CD8-positive, alpha-beta memory T cell (primary cell): ENCODE measurements at places on chromosomes 2 and 18.

DNA sequence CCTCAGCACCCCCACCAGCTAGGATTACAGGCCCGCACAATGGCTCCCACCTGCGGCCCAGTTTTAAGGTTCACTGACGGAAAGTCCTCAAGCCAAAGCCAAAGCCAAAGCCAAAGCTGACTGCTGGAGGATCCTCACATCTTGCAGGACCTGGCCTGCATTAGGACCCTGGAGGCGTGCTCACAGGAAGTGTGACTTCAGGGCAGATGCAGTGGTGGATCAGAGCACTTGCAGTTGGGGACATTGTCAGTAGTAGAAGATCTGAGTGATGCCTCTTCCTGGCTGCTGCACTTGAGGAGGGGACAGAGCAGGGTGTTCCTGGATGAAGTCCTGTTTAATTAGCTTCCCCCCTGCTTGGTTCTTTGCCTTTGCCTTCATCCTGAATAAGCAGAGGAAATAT, 69.0 kb upstream of the ALPP start:
- DNase-seq = peak; percentile 36

DNA sequence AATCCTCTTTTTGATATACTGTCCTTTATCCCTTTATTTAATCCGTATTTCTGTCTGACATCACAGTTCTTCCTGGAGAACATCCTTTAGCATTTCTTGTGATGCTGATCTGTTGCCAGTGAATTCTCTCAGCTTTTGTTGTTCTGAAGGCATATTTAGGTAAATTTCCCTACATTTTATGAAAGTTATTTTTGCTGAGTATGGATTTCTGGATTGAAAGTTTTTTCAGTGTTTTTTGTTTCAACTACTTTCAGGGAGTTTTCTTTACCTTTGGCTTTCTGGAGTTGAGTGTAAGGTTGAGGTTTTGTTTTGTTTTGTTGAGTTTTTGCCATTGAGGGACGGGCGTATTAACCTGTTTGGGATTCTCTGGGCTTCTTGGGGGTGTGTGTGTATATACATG, 22.5 kb downstream of the SNTG2 start:
- DNase-seq = no peak

- DNase-seq = no peak
Observed at GRCh38 chr2:98880266-98881152, 55.5 kb downstream of the CRACDL start.

DNA sequence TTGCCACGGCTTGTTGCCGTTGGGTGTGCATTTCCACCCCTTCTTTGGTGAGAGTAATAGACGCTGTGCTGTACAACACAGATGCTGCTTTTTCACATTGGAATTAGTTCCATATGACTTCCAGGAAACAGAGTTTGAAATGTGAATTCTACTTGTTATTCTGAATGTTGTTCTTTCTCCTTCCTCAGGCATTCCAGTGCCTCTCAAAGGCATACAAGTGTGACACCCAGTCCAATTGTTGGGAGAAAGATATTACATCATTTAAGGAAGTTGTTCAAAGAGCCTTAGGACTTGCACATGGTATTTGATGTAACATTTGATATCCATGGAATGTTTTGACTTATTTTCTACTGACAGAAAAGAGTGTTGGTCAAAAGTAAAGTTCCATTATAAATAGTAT, 134.4 kb upstream of the LTBP1 start:
- DNase-seq = no peak

- no peak for DNase-seq
Observed at GRCh38 chr2:210954386-210954907, 398.0 kb downstream of the CPS1 start.

- no peak for DNase-seq
Observed at GRCh38 chr2:216808805-216809425, 50.9 kb downstream of the TNP1 start.

GRCh38 chr2:126645211-126645618, 10.7 kb upstream of the GYPC start:
- no peak for DNase-seq

- no peak for DNase-seq
Observed at GRCh38 chr2:59798687-59799232, 754.7 kb downstream of the BCL11A start.

- no peak for DNase-seq
Observed at GRCh38 chr2:86633155-86633651, 9.5 kb upstream of the RNF103 start.

DNA sequence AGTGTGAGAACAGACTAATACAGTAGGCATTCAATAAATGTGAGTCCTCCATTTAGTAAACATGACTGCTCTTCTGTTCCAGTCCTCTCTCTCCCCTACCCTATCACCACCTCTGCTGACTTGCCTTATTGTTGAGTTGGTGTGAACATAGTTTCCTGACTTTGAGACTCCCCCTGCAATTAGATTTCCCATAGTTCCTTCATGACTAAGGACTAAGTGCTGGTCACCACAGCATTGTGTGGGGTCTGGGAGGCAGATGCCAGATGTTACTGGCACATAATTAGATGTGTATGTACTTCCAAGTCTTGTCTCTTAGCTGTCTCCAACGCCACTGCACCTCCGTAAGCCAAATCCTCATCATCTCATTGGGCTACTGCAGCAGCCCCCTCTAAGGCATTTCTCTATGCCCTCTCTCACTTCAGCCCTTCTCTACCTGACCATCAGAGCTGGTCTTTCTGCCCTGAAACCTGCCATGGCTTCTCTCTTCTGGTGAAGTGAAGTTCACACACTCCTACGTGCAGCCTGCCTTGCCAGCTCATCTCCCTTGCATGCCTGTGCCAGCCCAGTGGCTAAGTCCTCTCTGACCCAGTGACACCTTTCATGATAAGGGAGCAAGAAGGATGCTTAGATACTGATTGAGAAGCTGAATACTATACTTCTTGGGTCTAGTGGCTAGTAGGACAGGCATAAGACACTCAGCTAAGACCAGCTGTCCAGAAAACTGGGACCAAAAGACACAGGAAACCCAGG, 81.6 kb upstream of the ALPP start:
- DNase-seq = no peak

GRCh38 chr2:133952420-133952819, 301.5 kb upstream of the MGAT5 start:
- no peak for DNase-seq

GRCh38 chr2:240869109-240869955, 708 bp downstream of the AGXT start:
- DNase-seq = no peak

GRCh38 chr2:147910990-147911473, 66.2 kb downstream of the ACVR2A start:
- no peak for DNase-seq

DNA sequence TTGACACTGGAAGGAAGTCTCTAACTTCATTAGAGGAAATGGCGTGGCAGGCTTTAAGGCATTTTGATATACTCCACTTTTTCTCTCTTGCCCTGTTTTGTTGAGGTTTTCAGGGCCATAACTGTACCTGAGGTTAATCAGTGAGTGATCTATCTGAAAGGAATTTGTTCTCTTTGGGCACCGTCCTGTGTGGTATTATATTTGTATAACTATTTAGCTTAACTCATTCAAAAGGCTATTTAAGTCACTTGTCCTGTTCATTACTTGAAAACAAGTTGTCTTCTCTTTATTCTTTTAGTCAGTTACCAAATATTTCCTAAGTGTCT, 180.4 kb downstream of the NEDD4L start:
- no peak for DNase-seq

- no peak for DNase-seq
Observed at GRCh38 chr2:134504586-134505336, 214.0 kb downstream of the TMEM163 start.

- DNase-seq = no peak
Observed at GRCh38 chr2:215352602-215353001, 40.7 kb downstream of the ATIC start.

DNA sequence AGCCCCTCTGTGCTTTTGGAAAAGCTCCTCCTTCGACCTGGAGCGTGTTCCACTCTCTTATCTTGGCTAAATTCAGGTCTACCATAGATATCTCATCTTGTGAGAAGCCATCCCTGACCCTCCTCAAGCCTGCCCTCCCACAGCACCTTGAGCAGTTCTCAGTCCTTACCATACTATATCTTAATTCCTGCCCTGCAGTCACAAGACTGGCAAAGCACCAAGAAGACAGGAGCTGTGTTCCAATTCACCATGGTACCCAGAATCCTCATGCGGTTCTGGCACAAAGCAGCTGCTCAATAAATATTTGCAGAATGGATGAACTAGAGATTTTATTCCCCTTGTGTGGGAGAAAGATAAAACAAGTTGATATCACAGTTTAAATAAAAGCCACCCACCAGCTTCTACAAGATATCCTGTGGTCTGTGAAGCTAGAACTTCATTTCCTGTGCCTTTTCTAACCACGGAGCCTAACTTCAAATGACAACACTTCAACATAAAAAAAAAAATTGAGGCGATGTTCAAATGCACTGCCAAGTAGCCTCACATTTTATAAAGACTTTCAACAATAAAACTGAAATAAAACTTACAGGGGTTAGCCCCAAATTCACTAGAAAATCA, 19.5 kb downstream of the MARCHF4 start:
- no peak for DNase-seq

- DNase-seq = no peak
Observed at GRCh38 chr2:114082731-114083433, 193.0 kb downstream of the ACTR3 start.

- DNase-seq = no peak
Observed at GRCh38 chr2:102155703-102156515, 13.4 kb downstream of the IL1R1 start.

GRCh38 chr18:26493021-26493420, 55.3 kb downstream of the KCTD1 start:
- no peak for DNase-seq

DNA sequence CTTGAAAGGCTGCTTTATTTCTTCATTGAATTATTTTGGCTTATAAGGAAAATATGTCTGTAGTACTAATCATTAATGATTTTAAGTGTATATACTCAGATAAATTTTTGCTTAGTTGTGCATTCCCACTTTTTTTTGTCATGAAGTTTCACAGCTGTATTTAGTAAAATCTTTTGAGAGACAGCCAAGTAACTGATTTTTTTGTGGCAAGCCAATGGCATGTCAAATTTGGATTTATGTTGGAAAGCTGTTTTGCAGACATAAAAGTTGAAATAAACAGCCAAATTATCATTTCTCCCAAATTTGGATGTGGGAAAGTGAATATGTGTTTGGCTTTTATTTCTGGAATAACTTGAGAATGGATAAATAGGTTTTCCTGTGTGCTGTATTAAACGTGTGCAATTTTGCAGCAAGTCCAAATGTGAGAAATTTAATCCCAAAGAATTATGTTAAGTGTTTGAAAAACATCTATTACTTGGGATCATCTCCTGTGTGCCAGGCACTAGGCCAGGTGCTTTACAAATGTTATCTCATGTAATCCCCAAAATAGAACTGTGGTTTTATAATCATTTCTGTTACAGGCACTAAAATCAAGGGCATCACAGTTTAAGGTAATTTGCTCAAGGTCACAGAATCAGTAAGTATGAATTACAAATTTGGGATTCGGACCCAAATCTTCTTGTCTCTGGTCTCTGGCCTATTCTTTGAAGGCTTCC, 160.4 kb downstream of the PTPRM start:
- no peak for DNase-seq

DNA sequence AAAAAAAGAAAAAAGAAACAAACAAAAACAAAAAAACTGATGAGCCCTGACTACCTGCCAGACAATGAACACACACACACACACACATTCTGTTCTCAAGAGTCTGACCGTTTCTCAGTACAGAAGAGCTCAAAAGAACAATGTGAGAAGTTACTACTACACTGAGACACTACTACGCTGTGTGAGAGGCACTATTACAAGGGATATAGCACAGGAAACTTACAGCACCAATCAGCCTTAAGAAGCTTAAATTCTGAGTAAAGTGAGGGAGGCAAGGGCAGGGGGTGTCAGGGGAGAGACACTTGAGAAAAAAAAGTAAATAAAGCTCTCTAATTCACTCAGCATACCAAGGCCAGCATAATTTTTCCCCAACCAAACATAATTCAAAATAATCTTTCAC, 32.5 kb downstream of the WDR33 start:
- no peak for DNase-seq
